ENCODE measurements at places on chromosomes 6 and 20.

DNA sequence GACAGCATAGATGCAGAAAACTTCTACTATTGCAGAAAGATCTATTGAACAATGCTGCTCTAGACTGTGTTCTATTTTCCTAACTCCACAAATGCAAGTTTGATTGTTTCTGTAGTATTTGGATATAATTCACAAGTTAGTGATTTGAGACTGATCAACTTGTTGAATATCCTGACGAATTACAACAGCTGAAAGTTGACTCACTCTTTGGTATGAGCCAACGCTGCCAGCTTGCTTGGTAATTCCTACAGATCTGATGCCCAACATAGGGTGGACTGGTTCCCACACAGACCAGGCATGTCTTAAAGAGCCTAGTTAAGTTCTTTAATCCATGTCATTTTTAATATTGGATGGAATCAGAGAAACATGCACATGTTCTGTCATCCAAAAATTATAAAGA is 231.0 kb upstream of the RAB32 start:
- H3K4me3 ChIP-seq = no peak overlapping the region
- H3K4me1 ChIP-seq = no peaks in the 10 kb centered on the region
- H3K27me3 ChIP-seq = no peaks in the 10 kb centered on the region
- DNase-seq = no peak

DNA sequence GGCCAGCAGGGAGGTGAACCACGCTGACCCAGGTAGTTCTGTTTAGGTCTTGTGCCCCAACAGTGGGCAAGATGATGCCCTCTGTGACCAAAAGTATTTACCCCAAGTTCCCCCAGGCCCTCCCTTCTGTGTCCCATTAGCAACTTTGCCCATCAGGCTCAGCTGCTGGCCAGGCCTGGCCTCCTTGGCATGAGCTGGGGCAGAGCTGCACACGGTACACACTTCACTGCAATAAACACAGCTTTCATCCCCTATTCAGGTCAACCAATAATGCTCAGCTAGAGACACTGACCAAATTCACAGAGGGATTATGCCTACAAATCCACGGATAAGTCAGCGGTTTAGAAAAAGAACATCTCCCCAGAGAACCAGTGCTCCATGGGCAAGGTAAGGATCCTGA is 103.7 kb downstream of the SLC23A2 start:
- no peak overlapping the region for H3K4me3 ChIP-seq
- H3K27me3 ChIP-seq = no peaks in the 10 kb centered on the region
- H3K4me1 ChIP-seq = peaks cover 38% of the 10 kb centered on the region
- DNase-seq = no peak

GRCh38 chr6:84645000-84645399 is 119.4 kb downstream of the TBX18 start:
- H3K4me3 ChIP-seq = no peak overlapping the region
- H3K4me1 ChIP-seq = no peaks in the 10 kb centered on the region
- DNase-seq = no peak
- no peak overlapping the region for H3K27ac ChIP-seq

DNA sequence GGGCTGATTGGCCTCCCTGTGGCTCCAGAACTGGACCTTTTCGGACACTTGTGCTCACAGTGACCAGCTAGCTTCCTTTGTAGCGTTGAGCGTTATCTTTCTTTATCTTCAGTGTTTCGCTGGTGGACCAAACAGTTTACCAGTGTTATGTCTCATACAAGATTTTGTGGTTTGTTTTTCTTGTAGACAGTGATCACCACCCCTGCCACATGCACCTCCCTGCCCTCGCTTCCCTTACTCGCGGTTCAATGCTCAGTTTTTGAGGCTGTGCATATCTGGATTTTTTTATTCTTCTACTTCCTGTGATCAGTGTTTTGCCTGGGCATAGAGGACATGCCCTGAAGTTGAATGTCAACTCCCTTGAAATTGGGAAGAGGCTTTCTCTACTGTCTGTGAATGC is 16.4 kb downstream of the MYT1 start:
- no peak overlapping the region for H3K27ac ChIP-seq
- H3K4me3 ChIP-seq = no peak overlapping the region
- H3K36me3 ChIP-seq = no peaks in the 10 kb centered on the region
- H3K27me3 ChIP-seq = peaks cover 21% of the 10 kb centered on the region
- peaks cover 13% of the 10 kb centered on the region for H3K4me1 ChIP-seq
- no peak for DNase-seq

DNA sequence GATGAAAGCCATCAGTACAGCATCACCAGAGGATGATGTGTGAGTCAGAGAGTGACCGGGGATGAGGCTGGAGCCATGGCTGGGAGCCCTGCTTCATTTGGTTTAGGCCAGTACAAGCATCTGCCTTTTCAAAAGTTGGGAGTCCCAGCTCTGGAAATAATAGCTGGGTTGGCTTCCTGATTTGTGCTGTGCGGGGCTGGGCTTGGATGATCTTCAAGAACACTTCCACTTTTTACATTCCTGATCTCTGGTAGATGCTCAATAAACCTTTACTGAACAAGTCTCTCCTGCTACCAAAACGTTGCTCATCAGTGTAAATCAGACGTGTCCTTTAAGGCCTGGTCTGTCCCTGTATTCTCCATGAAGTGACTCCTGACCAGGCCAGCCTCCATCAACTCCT is 44.1 kb upstream of the ADGRF4 start:
- H3K27me3 ChIP-seq = peaks cover 2% of the 10 kb centered on the region
- H3K4me1 ChIP-seq = no peaks in the 10 kb centered on the region
- H3K4me3 ChIP-seq = no peak overlapping the region
- H3K27ac ChIP-seq = no peak overlapping the region

GRCh38 chr20:51208162-51208561 is 185.3 kb upstream of the KCNG1 start:
- H3K4me3 ChIP-seq = no peak overlapping the region
- H3K4me1 ChIP-seq = no peaks in the 10 kb centered on the region
- DNase-seq = no peak

DNA sequence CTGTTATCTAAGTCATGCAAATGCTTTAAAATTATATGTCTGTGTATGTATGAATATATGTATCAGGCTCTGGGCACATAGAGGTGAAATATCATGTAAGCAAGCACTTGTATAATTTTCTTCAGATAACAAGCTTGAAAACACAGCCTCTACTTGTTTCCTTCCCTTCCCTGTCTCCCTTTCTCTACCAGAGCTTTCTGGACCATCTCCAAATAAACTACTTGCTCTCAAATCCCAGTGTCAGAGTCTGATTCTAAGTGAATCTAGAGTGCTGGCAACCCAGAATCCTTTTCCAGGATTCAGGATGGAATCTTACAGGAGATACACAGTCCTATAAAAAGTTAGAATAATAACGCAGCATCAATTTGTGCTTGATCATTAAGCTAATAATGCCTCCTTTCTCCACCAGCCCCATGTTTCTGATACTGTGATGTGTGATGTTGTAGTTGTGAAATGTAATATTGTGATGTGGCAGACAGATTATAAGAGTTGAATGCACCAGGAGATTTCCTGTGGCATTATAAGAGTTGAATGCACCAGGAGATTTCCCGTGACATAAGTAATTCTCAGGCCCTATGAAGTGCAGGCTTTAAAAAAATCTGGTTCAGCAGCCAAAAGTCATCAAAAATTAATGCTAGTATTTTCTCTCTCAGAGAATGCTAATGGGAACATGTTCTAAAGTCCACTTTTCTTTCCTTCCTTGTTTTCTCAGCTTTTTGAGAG is 89.6 kb downstream of the PCSK2 start:
- H3K27ac ChIP-seq = no peak overlapping the region
- no peaks in the 10 kb centered on the region for H3K36me3 ChIP-seq
- no peak for DNase-seq
- no peaks in the 10 kb centered on the region for H3K4me1 ChIP-seq
- peaks cover 7% of the 10 kb centered on the region for H3K27me3 ChIP-seq

- no peak for DNase-seq
- peaks cover 2% of the 10 kb centered on the region for H3K36me3 ChIP-seq
- no peak overlapping the region for H3K27ac ChIP-seq
- H3K4me1 ChIP-seq = peaks cover 16% of the 10 kb centered on the region
- H3K4me3 ChIP-seq = no peak overlapping the region
- no peaks in the 10 kb centered on the region for H3K27me3 ChIP-seq
Observed at GRCh38 chr20:20448881-20449280, 81.0 kb downstream of the INSM1 start.

DNA sequence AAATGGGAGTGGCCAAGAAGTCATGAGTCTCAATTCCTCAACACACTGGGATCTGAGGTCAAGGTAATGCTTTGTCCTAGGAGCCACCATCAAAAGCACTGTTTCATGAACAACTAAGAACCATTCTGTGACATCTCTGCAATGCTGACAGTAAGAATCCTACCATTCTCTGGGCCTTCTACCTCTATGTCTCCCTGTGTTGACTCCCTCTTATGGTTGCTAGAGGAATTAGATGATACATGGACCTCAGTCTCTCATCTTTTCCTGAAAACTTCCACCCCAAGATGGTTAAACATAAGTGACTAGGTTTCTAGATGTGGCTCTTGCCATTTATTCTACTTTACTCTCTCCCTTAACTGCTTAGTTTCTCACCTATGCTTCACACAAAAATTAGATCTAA is 9.1 kb downstream of the MTRF1L start:
- H3K27ac ChIP-seq = peak overlapping the region; percentile 53
- peaks cover 13% of the 10 kb centered on the region for H3K36me3 ChIP-seq
- H3K4me3 ChIP-seq = no peak overlapping the region
- H3K4me1 ChIP-seq = peaks cover 6% of the 10 kb centered on the region

- H3K4me3 ChIP-seq = no peak overlapping the region
- no peaks in the 10 kb centered on the region for H3K36me3 ChIP-seq
- DNase-seq = no peak
- H3K27ac ChIP-seq = no peak overlapping the region
- peaks cover 16% of the 10 kb centered on the region for H3K4me1 ChIP-seq
Observed at GRCh38 chr20:4710106-4710475, 11.6 kb upstream of the PRND start.

- H3K36me3 ChIP-seq = no peaks in the 10 kb centered on the region
- H3K4me1 ChIP-seq = no peaks in the 10 kb centered on the region
- peaks cover 15% of the 10 kb centered on the region for H3K27me3 ChIP-seq
- H3K4me3 ChIP-seq = no peak overlapping the region
- H3K27ac ChIP-seq = no peak overlapping the region
- no peak for DNase-seq
Observed at GRCh38 chr20:56324806-56325205, 34.0 kb upstream of the FAM210B start.

DNA sequence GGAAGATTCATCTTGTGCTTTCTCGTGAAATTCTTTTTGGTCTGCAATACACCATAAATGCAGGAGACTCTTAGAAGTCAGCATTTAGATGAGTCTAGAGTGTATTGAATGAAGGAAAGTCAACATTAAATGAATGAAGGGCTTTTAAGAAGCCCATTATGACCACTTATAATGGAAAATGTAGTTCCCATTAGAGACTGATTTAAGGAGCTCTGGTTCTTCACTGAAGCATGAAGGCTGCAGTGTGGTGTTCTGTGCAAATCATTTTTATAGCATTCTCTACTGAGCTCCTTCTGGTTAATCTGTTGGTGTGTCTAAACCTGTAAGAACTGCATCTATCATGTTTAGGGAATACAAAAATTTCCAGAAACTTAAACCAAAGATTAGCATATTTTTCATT is 19.7 kb downstream of the NCOA7 start:
- peaks cover 6% of the 10 kb centered on the region for H3K36me3 ChIP-seq
- no peak overlapping the region for H3K27ac ChIP-seq
- H3K4me1 ChIP-seq = peaks cover 50% of the 10 kb centered on the region
- DNase-seq = no peak
- no peaks in the 10 kb centered on the region for H3K27me3 ChIP-seq

DNA sequence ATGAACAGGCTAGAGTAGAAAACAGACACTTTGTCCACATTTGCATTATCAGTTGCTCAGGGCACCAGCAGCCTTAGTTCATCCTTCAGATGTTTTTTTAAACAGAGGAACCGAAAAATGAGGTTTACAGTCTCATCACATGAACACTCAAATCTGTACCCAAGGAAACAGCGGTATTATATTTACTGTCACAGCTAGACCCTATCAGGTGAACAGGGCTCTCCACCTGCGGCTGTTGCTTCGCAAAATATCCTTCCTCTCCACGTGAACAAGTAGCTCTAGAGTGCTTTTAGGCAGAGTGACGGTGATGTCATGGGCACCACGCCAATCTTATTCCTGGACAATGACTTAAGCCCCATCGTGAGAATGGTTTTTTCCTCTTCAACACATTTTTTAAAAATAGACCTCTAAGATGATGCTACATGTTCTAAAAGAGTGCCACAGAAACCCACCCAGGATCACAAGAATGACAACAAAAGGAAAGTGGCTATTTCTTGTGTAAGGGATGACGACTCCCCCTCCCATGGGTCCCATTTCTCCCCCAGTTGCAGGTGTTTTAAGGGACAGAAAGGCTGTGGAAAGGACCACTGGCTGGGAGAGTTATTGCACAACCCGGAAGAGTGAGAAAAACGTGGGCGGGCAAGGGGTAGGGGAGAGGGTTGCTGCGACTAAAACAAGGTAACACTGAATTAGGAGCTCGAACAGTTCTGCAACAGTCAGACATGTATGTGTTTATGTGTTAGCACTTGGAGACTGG is 77.7 kb downstream of the EFHC1 start:
- no peaks in the 10 kb centered on the region for H3K27me3 ChIP-seq
- H3K4me1 ChIP-seq = peaks cover 43% of the 10 kb centered on the region
- peaks cover 9% of the 10 kb centered on the region for H3K36me3 ChIP-seq
- H3K27ac ChIP-seq = peak overlapping the region; percentile 100

- H3K27me3 ChIP-seq = peaks cover 8% of the 10 kb centered on the region
- no peaks in the 10 kb centered on the region for H3K36me3 ChIP-seq
- peaks cover 2% of the 10 kb centered on the region for H3K4me1 ChIP-seq
- H3K27ac ChIP-seq = no peak overlapping the region
- no peak overlapping the region for H3K4me3 ChIP-seq
- DNase-seq = peak; percentile 60
Observed at GRCh38 chr20:59495894-59496510, 108.3 kb upstream of the PHACTR3 start.

- no peak for DNase-seq
- H3K4me3 ChIP-seq = no peak overlapping the region
- no peaks in the 10 kb centered on the region for H3K27me3 ChIP-seq
- peaks cover 48% of the 10 kb centered on the region for H3K4me1 ChIP-seq
- H3K36me3 ChIP-seq = no peaks in the 10 kb centered on the region
Observed at GRCh38 chr20:19826179-19826914, 68.3 kb downstream of the RIN2 start.

DNA sequence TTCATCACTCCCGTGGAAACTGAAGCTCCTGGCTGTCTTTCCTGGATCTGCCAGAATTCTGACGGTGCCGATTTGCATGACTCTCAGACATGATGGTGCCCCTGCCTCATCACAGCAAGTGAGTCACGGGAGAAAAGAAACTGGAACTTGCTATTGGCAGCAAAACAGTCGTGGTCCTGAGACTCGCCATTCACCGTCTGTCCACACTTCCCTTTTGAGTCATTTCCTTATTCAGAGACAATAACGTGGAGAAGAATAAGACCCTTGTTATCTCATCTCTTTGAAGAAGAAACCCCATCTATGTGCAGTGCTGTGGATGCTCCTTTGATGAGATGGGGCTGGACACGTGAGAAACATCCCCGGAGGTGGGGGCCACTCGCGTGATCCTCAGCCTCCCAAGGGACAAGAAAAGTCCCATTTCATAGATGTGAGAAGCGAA is 4.2 kb downstream of the GPR31 start:
- DNase-seq = no peak
- H3K27me3 ChIP-seq = no peaks in the 10 kb centered on the region
- H3K4me1 ChIP-seq = peaks cover 38% of the 10 kb centered on the region

- no peaks in the 10 kb centered on the region for H3K36me3 ChIP-seq
- H3K27ac ChIP-seq = no peak overlapping the region
- H3K4me1 ChIP-seq = no peaks in the 10 kb centered on the region
- no peaks in the 10 kb centered on the region for H3K27me3 ChIP-seq
- DNase-seq = no peak
Observed at GRCh38 chr6:84979541-84979940, 215.1 kb upstream of the TBX18 start.

- no peak overlapping the region for H3K27ac ChIP-seq
- no peaks in the 10 kb centered on the region for H3K36me3 ChIP-seq
- no peak for DNase-seq
- no peaks in the 10 kb centered on the region for H3K4me1 ChIP-seq
Observed at GRCh38 chr20:23340524-23340923, 10.1 kb upstream of the NXT1 start.
